ENCODE measurements at places on chromosomes 5 and 9. TPM values are rescaled to one million over a fixed set of nuclear protein-coding genes. Genes with fewer than 3 reads are reported as not detected.

The PCDHA9 gene
- 0.46 TPM for total RNA-seq

GRCh38 chr9:81479573-81479972 is 209.8 kb downstream of the TLE1 start:
- H3K4me1 ChIP-seq: no peaks in the 10 kb centered on the region
- no peak overlapping the region for H3K27ac ChIP-seq
- no peaks in the 10 kb centered on the region for H3K27me3 ChIP-seq
- peaks cover 5% of the 10 kb centered on the region for H3K36me3 ChIP-seq

The ASPN gene
- not detected for total RNA-seq

DNA sequence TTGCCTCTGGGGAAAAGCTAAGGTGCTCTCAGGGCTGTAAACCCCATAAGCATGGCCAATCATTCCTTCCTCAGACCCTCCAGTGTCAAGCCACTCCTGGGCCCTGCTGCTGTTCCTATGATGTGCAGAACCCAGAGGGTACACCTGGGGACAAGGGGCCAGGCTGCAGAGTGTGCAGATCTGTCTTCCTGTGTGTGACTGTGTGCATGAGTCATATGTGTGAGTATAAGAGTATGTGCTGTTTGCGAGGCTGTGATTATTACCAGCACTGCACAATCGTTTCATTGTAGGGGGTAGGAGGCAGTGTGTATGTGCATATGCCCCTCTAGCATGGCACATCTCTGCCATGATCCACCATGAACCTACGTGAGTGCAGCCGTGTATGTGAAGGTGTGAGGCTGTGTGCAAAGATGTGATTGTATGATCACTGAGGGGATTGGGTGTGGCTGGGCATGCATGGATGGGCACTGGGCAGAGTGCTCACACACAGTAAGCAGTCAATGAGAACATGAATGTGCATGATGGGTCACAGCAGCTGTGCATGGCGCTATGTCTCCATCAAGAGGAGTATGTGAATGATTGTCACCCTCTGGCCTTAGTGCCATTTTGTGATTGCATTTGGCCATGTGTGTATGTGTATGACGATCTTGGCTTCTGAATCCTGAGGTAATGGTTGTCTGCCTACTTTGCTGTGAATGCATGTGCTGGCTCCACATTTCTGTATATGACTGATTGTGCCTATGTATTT is 2.4 kb upstream of the OR1K1 start:
- H3K27ac ChIP-seq: no peak overlapping the region
- no peaks in the 10 kb centered on the region for H3K27me3 ChIP-seq
- no peaks in the 10 kb centered on the region for H3K4me1 ChIP-seq
- no peak for DNase-seq

DNA sequence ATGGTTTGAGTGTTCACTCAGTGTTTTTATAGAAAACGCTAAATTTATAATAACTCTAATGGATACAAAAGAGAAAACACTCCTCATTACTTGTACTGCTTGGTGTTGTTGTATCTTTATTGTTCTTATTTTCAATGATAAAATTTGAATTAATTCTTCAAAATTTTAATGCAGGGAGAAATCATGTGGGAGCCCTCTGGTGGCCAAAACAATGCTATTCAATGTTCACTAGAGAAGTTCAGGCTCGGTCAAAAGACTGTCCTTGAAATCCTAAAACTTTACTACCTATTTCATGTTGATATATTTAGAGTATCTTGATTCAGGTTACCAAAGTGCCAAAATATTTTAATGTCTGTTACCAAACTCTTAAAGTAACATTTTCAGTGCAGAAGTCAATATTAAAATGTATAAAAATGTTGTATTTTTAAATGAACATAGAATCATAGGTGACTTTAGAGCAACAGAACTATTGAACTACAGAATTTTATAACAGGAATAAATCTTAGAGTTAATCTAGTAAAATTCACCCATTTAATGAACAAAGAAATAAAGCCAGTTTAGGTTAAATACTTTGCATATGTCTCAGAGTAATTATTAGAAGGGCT is 1259.8 kb downstream of the PTPRD start:
- H3K4me1 ChIP-seq: no peaks in the 10 kb centered on the region
- H3K4me3 ChIP-seq: no peak overlapping the region
- no peak overlapping the region for H3K27ac ChIP-seq
- no peak for DNase-seq
- H3K27me3 ChIP-seq: no peaks in the 10 kb centered on the region

DNA sequence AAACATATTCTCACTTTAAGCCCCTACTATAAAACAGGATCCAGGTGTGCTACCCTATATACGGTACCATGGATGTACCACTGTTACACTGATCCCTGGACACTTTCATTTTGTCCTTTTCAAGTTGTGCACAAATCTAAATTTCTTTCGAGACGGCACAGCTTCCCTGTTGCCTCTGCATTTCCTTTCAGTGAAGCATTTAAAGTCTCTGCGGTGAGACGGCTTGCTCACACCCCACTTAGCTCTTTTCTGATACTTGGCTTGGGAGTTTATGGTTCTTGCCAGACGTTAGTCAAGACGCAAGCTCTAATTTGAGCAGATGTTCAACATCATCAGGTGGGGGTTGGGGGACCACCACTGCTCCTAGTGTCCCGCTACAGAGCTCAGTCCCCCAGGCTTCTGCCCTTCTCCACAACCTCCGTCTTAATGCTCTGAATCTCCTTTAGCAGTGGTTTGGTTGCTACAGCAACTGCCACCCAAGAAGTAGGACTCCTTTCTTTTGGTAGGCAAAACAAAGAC is 15.8 kb downstream of the F2RL2 start:
- no peak overlapping the region for H3K4me3 ChIP-seq
- H3K27ac ChIP-seq: no peak overlapping the region
- no peaks in the 10 kb centered on the region for H3K27me3 ChIP-seq
- no peak for DNase-seq
- H3K4me1 ChIP-seq: 0 out of 2 replicates have a peak, but pooled peaks cover 2% of the 10 kb centered on the region
- peaks cover 7% of the 10 kb centered on the region for H3K36me3 ChIP-seq

GRCh38 chr9:110615498-110615897 is 36.0 kb upstream of the SVEP1 start:
- H3K4me3 ChIP-seq: no peak overlapping the region
- 0 out of 2 replicates have a peak, but pooled peaks cover 5% of the 10 kb centered on the region for H3K36me3 ChIP-seq
- no peaks in the 10 kb centered on the region for H3K27me3 ChIP-seq
- no peak overlapping the region for H3K27ac ChIP-seq
